ENCODE measurements at places on chromosomes 11 and 22. TPM values are rescaled to one million over a fixed set of nuclear protein-coding genes. Genes with fewer than 3 reads are reported as not detected.

HYLS1 gene
- total RNA-seq, result 3.8 TPM

IRAG1 gene
- total RNA-seq, result 0.13 TPM

NARS2 gene
- 45.9 TPM for total RNA-seq

PHOX2A gene
- total RNA-seq, result not detected

OR10W1 gene
- not detected for total RNA-seq

LRP4 gene
- total RNA-seq, result 6.8 TPM

OR8H1 gene
- total RNA-seq, result not detected

CUL5 gene
- 24.7 TPM for total RNA-seq

PRRG4 gene
- 0.95 TPM for total RNA-seq

JAML gene
- 3.8 TPM for total RNA-seq

TMA7B gene
- total RNA-seq, result not detected

OR8U1 gene
- total RNA-seq, result not detected

F2 gene
- 110 TPM for total RNA-seq

CARD10 gene
- total RNA-seq, result 35.2 TPM

YPEL1 gene
- 0.21 TPM for total RNA-seq

APOL4 gene
- 0.45 TPM for total RNA-seq

OR8D1 gene
- not detected for total RNA-seq

SPDYC gene
- 0.15 TPM for total RNA-seq
